PC-3 (cell line): ENCODE measurements at places on chromosomes 13 and 19. TPM values are rescaled to one million over a fixed set of nuclear protein-coding genes. Genes with fewer than 3 reads are reported as not detected.

The ZDHHC20 gene
- 46.4 and 53.7 TPM in 2 replicates for total RNA-seq

DNA sequence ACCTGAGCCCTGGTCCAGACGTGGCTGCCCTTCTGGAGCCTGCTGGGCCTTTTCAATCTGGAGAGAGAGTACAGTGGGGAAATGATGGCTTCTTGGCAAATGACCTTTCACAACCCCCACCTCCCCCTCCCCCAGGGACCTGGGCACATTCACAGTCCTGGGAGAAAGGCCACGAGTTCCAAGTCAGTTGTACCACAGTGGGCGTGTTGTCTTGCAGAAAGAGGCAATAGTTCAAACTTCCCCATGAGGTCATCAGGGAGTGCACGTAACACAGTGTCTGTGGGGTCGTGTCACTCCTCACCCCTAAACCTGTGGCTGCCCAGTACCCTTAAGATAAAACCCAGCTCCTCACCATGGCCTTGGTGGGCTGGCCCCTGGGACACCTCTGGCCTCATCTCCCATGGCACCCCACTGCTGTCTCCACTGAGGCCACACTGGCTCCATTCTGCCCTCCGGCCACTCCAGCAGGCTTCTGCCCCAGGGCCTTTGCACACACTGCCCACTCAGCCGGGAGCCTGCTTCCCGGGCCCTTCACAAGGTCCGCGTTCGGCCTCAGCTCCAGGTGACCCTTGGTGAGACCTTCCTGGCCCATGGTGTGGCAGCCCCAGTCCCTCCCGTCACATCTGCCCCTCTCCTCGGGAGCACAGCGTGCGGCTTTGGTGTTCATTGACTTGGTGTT lies 13.3 kb downstream of the PLIN4 start:
- DNase-seq: no peak

The LILRA1 gene
- not detected in 2 replicates for total RNA-seq

GRCh38 chr19:8144273-8144995 lies 5.0 kb downstream of the FBN3 start:
- no peak for DNase-seq

The FFAR2 gene
- total RNA-seq: not detected in 2 replicates
